ENCODE measurements at places on chromosomes 4 and X.

DNA sequence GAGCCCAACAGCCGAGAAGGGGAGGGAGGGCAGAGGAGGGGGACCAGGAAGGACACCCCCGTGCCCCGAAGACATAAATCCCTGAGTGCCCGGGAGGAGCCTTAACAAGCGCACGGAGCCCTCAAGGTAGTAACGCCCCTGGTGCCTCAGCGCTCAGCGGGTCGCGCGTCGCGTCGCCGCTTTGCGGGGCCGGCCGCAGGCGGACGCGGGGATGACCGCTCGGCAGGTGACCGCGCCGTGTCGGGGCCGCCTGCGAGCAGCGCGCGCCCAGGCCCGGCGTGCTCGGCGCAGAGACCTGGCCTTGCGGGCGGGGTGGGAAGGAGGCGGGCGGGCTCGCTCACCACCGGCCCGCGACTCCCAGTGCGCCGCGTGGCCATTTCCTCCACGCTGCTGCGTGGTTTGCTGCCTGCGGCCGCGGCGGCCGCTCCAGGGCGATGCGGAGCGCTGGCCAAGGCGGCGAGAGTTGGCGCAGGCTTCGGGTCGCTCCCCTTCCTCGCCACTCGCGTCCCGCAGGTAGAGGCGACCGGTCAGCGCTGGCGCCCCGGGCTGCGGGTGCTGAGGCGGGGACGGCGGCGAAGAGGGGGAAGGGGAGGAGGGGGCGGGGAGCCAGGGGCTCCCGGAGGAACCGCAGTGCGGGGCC lies 632 bp downstream of the CCSER1 start:
- no peak for DNase-seq

- DNase-seq: no peak
Observed at GRCh38 chr4:113756005-113756410, 5.5 kb downstream of the CAMK2D start.

- no peak for DNase-seq
Observed at GRCh38 chr4:100649417-100649816, 131.6 kb upstream of the EMCN start.

DNA sequence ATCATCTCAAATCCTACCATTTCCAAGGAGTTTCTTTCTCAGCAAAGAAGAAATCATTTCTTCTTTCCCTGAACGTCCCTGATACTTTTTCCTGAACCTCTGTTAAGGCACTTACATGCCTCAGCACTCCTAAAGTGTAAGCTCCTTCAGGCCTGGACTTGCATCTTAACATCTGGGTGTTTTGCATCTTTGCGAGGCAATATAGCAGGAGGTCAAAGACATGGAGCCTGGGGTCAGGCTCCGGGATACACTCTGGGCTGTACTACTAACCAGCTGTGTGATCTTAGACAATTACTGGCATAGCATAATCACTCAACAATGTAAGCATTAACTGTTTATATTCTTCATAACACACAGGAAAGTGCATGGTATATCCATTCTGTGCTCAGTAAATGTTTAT lies 275.5 kb upstream of the BOD1L1 start:
- DNase-seq: no peak

GRCh38 chr4:25433966-25434827 lies 57.1 kb downstream of the ANAPC4 start:
- no peak for DNase-seq

- no peak for DNase-seq
Observed at GRCh38 chr4:123200051-123200940, 196.3 kb upstream of the SPRY1 start.
